ENCODE measurements at places on chromosomes 5 and 9. TPM values are rescaled to one million over a fixed set of nuclear protein-coding genes. Genes with fewer than 3 reads are reported as not detected.

The SUSD3 gene
- total RNA-seq: not detected

The WNT8A gene
- total RNA-seq: not detected

The ZNF462 gene
- total RNA-seq: 259 TPM

The PPP3R2 gene
- total RNA-seq: not detected

The MBLAC2 gene
- total RNA-seq: 2.6 TPM

The WDR36 gene
- 20.8 TPM for total RNA-seq

The PCDHGC4 gene
- 6.7 TPM for total RNA-seq

The OMD gene
- total RNA-seq: not detected

The TXNDC8 gene
- not detected for total RNA-seq

The FAM221B gene
- total RNA-seq: not detected

The SPATA31A6 gene
- not detected for total RNA-seq

The DHX29 gene
- total RNA-seq: 22.9 TPM

The SLC6A19 gene
- total RNA-seq: not detected

The ARL10 gene
- 34.7 TPM for total RNA-seq

The WHRN gene
- 3.2 TPM for total RNA-seq

The APC gene
- 136 TPM for total RNA-seq
